ENCODE measurements at places on chromosomes 1 and 21.

DNA sequence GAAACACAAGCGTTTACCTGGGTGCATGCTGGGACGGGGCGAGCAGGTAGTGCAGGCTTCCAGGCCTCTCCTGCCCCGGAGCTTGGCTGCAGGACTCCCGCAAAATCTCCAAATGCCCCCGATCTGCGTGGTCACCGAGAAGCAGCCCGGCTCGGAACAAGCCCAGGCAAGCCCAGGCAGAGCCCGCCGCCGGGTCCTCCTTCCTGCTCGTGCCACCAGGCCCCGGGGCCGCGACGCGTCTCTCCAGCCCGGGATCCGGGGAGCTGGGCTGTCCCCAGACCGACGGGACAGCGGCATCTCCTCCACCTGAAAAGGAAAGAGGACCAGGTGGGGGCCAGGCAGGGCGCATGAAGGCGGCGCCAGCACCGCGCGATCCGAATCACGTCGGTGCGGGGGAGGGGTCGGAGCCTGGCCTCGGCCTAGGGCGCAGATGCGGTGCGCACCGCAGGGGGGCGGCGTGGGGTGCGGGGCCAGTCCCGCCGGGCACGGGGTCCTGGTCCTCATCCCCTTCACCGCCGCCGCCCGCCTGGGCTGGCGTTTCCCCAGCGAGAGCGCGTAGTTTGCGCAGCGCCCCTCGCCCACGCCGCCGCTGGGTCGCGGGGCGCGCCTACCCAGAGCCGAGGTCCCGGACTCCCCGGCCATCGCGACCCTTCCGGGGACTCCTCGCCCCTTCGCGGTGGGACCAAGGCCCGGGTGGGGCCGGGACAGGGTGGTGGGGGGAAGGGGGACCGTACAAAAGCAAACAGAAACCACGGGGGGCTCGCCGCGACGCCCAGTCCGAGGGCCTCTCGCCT, 52.4 kb upstream of the H6PD start:
- DNase-seq = peak; percentile 70

DNA sequence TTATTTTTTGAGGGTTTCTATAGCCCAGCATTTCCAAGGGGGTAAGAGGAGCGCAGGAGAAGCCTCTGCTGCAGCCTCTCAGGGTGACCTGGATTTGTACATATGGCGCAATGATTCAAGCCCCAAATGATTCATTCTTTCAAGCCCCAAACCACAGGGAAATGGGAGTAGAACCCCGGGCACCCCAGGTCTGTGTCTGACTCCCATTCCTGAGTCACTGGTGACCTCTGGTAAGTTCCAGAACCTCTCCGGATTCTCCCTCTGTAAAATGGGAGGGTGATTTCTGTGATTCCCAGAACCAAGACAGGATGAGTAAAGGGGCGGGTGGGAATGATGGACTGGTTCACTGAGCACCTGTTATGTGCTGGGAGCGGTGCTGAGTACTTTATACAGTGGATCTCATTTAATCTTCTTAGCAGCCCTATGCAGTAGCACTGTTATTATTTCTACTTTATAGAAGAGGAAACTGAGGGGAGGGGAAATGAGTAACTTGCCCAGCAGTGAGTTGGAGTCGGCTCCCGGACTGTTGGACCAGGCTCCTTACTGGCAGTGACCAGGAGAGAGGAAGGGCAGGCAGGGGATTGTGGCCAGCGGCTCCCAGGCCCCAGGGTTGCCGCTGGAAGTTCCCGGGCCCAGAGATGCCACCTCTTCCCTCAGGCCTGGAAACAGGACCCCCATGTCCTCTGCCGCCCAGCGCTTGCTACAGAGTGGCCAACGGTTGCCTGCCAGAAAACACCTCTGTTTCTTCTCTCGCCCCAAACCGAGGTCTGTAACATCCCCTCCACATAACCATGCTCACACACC, 20.3 kb upstream of the SLC26A9 start:
- DNase-seq = no peak

GRCh38 chr1:28981210-28981609, 66.8 kb downstream of the EPB41 start:
- DNase-seq = no peak

GRCh38 chr1:203528976-203529835, 35.3 kb downstream of the OPTC start:
- DNase-seq = no peak

DNA sequence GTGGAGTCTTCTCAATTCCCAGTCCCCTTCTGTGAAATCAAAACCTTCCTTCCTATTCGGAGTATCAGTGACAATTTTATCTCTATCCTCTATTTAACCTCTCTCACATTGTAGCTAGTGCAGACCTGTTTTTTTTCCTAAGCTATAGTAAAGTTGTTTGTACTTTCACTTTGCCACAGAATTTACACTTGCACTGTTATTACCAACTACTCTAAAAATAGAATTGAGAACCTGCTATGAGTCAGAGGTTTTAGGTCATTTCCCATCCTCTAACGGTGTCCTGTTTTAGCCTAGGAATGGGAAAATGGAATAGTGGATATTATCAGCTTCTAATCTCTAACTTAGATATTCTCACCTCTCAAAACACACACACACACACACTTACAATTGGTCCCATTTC, 862.7 kb downstream of the NCAM2 start:
- DNase-seq = no peak

GRCh38 chr1:45187725-45188124, 18.7 kb downstream of the ZSWIM5 start:
- no peak for DNase-seq

DNA sequence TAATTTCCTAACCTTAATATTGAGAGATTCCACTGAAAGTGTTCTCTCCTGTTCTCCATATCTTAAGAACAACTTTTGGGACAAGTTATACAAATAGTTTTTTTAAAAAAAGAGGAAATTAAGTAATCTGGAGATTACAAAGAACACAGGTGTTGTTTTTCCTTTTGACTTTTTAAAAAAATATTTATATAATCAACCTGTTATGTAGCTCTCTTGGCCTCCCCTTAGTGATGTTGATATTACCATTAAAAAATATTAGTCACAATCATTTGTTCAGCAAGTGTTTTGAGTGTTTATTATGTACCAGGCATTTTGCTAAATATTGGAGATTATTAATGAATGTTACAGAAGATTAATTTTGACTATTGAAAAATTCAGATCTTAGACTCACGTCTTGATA, 8.1 kb downstream of the MAN1A2 start:
- no peak for DNase-seq

GRCh38 chr1:222829868-222830267, 15.0 kb downstream of the DISP1 start:
- no peak for DNase-seq

DNA sequence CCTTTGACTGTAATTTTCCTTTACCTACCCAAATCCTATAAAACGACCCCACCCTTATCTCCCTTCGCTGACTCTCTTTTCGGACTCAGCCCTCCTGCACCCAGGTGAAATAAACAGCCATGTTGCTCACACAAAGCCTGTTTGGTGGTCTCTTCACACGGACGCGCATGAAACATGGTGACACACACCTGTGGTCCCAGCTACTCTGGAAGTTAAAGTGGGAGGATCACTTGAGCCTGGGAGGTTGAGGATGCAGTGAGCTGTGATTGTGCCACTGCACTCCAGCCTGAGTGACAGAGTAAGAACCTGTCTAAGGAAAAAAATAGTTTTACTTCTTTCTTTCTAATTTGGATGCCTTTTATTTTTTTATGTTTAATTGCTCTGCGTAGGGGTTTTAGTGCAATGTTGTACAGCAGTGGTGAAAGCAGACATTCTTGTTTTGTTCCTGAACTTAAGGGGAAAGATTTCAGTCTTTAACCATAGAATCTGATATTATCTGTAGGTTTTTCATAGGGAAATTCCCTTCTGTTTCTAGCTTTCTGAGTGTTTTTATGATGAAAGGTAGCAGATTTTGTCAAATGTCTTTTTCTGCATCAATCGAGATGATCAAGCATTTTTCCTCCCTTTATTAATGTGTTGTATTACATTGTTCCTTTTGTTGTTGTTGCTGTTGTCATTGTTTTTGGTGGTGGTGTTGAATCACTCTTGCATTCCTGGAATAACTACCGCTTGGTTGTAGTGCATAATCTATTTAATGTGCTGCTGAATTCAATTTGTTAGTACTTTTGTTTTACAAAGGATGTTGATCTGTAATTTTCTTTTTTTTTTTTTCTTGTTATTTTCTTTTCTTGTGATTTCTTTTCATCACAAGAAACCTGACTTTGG, 497.4 kb downstream of the DISC1 start:
- DNase-seq = no peak

DNA sequence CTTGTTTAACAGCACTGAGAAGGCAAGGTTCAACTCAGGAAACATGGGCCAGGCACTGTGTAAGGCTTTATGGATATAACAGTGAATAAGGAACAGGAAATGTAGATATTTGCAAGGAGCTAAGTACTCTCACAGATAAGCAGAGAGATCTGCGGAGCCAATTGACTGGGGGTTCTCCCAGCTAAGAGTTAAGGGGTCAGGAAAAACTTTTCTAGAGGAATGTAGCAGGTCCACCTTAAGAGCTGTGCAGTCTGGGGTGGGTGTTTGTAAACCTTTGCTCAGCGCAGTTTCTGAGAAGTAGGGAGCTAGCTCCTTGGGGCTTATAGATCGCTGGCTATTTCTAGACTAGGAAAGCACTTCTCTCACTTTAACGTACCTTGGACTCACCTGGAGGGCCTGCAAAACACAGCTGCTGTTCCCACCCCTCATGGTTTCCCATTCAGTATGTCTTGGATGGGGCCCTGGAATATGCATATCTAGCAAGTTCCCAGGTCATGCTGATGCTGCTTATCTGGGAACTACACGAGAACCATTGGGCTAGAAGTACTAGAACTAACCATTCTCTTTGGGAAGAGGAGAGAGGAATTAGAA, 51.7 kb downstream of the TLCD4 start:
- no peak for DNase-seq

DNA sequence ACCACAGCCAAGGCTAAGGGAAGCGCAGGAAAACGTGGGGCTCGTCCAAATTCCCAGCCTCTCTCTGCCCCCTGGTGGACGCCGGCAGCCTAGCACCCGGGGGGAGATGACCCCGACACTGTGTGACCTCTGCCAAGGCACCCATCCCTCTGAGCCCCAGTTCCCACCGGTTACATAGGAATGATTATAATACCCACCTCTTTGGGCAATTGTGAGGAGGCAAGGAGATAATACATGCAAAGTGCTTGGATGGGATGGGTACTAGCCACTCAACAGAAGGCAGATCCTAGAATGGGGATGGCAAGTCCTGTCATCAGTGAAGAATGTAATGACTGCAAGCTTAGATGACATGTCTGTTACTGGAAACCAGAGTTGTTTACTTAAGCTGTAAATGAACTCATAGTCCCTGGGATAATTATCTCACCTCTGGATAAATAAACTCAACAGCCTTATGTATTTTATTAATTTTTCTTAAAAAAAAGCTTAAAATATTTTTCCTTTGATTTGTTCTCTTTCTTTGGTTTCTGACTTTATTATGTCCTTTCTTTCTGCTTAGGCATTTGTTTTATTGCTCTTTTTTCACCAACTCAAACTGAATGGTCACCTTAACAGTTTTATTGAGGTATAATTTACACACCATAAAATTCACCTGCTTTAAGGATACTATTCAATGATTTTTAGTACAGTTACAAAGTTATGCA, 11.3 kb upstream of the BMP8B start:
- peak; percentile 87 for DNase-seq

DNA sequence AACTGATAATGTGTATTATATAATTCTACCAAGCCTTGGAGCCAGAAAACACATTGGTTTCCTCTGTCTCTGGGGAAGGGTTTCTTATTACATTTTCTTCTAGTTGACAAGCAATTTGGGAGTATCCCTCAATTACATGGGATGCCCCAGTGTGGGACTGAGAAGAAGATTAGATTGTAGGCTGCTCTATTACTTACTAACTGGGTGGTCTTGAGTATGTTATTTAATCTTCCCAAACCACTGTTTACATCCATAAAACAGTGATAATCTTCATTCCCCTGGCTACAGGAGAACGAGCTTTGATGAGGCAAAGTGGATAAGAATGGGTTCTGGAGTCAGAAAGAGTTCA, 105.8 kb downstream of the TSEN15 start:
- no peak for DNase-seq

DNA sequence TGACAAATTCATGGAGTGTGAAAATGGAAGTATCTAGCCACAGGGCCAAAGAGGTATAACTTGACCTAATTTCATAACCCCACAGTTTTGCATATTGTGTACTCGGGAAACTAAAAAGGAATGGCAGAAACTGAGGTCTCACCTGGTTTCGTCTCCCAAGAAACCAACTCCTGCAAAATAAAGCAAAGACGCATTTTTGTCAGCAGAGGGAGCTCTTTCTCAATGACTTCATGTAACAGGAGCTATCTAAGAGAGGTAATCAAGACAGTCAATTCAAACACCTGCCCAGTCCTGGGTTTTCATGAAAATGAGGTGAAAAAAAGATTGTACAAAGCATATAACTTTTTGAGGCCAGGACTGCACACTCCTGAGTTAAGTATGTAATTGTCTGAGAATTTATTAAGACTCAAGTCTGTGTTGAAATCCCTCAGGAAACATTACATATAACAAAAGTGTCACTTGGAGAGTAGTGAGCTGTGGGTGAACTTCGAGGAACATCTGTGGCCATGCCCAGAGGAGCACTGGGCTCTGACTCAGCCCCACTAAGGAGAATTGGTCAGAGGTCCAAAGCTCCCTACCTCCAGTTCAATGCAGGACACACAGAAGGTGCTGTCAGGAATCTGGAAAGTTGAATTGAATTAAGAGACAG, 17.6 kb downstream of the FCRL4 start:
- DNase-seq = no peak

DNA sequence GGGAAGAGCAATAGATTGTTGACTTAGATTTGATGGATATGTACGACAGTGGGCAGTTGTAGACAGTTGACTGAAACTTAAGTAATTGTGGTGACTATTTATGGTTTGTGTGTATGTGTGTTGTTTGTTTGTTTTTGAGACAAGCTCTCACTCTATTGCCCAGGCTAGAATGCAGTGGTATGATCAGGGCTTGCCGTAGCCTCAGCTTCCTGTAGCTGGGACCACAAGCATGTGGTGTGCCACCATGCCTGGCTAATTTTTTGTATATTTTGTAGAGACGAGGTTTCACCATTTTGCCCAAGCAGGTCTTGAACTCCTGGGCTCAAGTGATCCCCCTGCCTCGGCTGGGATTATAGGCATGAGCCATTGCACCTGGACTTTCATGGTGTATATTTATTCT, 9.8 kb downstream of the SDHC start:
- no peak for DNase-seq

All from ecto neural progenitor cell (in vitro differentiated cells).